Suppressor macrophage (primary cell): ENCODE measurements at places on chromosomes 13 and 19.
A peak's percentile ranks its signal among the peaks of the same experiment; 100 is the strongest.

GRCh38 chr19:41480336-41480735, 37.4 kb downstream of the ERICH4 start:
- DNase-seq = no peak

GRCh38 chr13:18949489-18949761, 232.2 kb downstream of the TUBA3C start:
- DNase-seq = no peak

DNA sequence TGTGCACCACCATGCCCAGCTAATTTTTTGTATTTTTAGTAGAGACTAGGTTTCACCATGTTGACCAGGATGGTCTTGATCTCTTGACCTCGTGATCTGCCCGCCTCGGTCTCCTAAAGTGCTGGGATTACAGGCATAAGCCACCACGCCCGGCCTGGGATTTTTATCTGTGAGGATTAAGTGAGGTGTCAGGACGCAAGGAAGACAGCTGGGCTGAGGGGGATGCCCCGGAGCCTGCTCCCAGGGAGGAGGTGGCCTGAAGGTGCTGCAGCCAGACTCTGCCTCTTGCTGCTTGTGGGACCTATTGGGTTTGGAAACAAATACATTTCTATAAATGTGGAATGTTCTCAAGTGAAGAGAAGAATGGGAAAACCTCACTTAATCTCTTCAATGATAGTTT, 131.6 kb downstream of the OLFM4 start:
- no peak for DNase-seq

DNA sequence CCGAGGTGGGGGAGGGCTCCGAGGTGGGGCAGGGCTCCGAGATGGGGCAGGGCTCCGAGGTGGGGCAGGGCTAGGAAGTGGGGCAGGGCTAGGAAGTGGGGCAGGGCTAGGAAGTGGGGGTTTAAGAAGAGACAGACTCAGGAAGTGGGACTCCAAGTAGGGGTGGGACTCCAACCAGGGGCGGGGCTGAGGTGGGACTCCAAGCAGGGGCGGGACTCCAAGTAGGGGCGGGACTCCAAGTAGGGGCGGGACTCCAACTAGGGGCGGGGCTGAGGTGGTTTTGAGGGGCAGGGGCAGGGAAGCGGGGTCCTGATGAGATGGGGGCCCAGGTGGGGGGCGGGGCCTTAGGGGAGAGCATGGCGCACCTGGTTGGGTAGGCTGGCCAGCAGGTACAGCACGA, 13.6 kb downstream of the CFD start:
- DNase-seq = no peak

GRCh38 chr19:39550197-39550596, 10.2 kb upstream of the EID2 start:
- DNase-seq = no peak

GRCh38 chr13:39565036-39565949, 37.7 kb downstream of the LHFPL6 start:
- peak; percentile 23 for DNase-seq

GRCh38 chr13:20149762-20150161, 11.1 kb downstream of the GJA3 start:
- DNase-seq = no peak

- DNase-seq = peak; percentile 40
Observed at GRCh38 chr13:27770809-27771208, 21.5 kb upstream of the GSX1 start.

DNA sequence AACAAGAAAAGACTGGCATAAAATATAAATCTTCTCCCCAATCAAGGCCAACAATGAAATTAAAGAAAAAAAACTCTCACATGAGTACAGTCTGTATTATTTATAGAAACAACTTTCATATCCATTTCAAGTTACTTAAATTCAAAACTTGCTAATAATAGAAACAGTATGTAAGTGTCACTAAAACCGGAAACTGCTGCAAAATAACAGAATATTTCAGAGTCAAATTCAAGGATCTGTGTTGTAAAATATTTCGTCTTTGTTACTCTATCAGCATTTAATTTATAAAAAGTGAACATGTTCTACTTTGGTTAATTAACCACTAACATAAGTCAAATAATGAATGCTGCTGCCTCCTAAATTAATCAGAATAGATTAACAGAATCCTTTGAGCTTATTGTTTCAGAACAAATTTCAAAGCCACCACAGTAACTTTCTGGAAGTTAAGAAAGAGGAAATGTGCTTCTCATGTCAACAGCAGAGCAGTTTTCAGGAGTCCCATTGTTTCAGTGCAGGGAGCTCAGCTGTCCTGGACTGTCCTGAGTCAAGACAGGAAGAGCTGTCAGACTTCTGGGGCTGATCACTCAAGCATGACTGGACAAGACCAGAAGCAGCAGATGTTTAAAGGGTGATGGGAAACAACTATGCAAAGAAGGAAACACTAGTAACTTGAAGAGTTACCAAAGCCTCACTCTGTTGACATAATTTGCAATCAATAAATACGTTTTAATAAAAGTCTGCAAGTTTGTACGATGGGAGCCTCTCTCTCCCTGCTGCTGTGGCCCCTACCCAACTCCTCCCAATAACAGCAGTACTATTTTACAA, 76.9 kb downstream of the FOXO1 start:
- peak; percentile 87 for DNase-seq

DNA sequence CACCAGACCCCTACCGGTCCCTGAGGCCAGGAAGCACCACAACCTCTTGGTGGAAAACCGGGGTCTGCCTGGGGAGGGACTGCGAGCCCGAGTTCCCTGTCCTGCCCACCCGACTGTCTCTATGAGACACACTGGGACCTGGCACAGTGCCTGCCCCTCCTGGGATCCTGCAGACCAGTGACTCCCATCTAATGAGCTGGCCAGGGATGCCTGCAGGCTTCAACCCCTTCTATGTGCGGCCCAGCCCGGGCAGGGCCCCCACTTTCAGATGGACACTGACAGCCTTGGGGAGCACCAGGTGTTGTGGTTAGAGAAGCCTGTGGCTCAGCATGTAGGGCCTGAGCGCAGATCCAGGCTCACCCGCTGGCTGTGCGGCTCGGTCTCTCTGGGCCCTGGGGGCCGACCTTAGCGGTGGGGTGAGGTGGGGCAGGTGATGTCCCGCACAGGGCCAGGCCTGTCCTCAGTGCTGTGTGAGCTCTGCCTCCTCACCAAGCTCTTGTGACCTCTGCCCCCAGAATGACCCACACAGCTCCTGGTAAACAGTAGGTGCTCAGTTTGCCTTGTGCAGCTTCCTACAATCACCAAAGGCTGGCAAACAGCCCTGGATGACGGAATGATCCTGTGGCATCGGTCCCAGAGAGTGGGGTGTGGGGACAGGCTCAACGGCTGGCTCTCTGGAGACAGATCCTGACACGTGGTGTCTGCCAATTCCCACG, 17.9 kb upstream of the CACTIN start:
- no peak for DNase-seq

- DNase-seq = no peak
Observed at GRCh38 chr19:6442087-6442688, 8.6 kb upstream of the SLC25A41 start.

DNA sequence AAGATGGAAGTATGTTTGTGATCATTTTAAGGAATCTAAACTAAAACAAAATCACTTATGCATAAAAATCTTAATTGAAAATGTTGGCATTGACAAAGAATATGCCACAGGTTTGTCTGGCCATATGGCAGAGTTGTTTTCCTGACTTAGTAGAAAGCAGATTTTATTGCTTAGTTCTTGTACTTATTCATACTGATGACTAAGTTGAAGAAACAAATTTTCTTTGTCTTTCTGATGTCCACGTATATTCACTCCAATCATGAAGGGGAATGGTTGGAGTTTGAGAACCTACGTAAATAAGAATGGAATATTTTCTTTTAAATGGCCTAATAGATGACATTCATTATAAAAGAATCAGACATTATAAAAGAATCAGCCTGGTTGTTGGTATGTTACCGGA, 8.0 kb upstream of the GPC6 start:
- DNase-seq = no peak

GRCh38 chr19:57280962-57281400, 696 bp downstream of the ZNF460 start:
- DNase-seq = peak; percentile 34

DNA sequence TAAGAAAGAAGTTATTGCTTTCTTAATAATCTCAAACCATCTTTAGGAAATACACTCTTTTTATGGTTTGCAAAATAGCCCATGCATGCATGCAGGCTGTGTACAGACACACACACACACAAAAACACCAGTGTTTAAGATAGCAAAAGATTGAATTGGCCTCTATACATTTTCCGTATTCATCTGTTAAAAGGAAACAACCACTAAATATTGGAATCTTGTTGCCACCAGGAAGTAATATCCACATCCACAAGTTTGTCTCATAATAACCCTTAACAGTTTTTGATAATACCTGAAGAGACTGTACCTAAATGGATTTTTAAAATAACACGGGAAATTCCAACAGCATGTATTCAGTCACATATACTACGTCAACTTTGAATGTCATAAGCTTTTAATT, 7.3 kb upstream of the MAB21L1 start:
- DNase-seq = no peak

DNA sequence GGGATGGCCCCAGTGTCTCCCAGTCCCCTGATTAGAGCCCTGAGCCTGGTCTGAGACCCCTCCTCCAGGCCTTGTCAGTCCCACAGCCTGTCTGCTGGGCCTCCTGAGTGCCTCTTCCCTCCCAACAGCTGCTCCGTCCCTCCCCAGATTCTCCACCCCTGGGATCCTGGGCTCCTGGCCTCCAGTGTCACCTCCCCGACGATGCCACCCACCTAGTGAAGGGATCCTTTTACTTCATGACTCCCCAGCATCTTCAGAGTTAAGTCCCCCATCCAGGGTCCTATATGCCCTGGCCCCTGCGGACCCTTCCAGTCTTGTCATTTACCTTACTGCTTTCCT, 4.4 kb upstream of the PRX start:
- DNase-seq = no peak

GRCh38 chr19:6801485-6802086, 29.1 kb downstream of the VAV1 start:
- DNase-seq = peak; percentile 97

DNA sequence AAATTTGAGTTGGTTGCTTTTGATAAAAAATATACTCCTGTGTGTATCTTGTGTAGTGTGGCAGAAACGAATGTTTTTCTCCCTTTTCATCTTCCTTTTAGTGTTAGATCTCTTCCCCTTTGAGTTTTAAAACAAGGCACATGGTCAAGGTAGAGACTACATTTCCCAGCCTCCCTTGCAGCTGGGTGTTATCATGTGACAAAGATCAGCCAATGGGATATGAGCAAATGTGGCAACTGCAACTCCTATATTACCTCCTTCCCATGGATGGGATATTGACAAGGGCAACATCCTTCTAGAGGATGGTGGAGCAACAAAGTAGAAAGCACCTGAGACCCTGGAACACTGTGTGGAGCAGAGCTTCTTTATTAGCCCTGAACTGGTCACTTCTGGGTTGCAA, 42.4 kb downstream of the ADGRE3 start:
- peak; percentile 64 for DNase-seq

- DNase-seq = no peak
Observed at GRCh38 chr19:58034477-58034793, 610 bp downstream of the ZSCAN1 start.

DNA sequence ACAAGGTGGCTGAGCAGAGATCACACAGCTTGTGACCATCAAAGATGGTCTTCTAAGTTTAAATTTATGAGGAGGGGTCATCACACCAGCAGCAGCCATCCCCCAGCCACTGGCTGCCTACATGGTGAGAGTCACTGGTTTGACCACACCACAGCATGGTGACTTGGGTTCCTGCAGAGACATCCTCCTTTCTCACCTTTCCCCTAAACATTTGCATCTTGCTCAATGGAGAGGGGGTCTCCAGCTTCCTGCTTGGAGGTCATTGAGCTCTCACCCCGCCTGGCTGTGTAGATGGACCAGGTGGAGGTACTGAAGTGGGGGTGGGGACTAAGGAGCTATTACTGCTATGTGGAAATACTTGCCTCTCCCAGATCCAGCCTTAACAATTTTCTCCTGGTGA, 247.6 kb upstream of the ARGLU1 start:
- DNase-seq = no peak

DNA sequence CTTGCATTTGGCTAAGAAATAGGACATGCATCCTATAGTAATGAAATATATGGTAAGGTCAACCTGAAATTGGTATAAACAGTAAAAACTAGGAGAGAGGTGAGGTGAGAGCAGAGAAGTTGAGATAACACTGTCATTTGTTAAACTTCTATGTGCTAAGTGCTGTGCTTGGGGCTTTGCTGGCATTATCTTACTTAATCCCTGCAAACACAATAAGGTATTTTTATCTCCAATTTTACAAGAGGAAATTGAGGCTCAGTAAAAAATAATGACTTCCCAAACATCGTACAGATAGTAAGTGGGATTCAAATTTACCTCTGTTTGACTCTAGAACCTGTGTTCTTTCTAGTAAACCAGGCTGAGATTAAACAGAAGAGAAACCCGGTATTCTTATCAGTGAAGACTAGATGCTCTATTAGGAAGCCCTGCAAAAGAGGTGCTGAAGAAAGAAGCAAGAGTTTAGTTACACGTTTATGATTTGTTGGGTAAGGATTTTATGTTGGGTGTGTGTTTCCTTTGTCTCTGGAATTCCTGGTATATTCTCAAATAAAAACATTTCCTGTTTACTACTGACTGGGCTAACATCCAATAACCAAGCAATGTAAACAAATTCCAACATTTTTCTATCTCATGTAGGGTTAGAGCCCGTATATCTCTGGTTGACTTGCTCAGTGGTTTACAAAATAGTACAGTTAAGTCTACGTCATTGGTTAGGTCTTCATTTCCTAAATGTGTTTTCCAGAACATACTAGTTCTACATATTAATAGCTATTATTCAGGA, 137.3 kb upstream of the FNDC3A start:
- DNase-seq = no peak

DNA sequence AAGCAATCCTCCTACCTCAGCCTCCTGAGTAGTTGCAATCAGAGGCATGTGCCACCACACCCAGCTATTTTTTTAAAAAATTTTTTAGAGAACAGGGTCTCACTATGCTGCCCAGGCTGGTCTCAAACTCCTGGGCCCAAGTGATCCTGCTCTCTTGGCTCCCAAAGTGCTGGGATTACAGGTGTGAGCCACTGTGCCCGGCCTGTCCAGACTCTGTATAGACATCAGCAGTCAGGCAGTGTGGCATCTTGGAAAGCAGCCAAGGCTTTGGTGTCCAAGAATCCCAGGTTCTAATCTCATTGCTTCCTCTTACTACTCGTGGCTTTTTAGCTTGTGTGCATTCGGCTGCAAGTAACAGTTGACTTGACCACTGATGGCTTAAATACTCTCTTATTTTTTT, 43.4 kb downstream of the BICRA start:
- no peak for DNase-seq

GRCh38 chr13:95221971-95222732, 79.1 kb downstream of the ABCC4 start:
- DNase-seq = no peak

- DNase-seq = peak; percentile 94
Observed at GRCh38 chr19:40433391-40434216, 7.8 kb upstream of the SERTAD1 start.
